Astrocyte (in vitro differentiated cells and primary cell): ENCODE measurements at places on chromosomes 1 and 21. TPM values are rescaled to one million over a fixed set of nuclear protein-coding genes. Genes with fewer than 3 reads are reported as not detected.

Gene SERINC2
- 29.4 and 30.4 TPM in 2 replicates for total RNA-seq

DNA sequence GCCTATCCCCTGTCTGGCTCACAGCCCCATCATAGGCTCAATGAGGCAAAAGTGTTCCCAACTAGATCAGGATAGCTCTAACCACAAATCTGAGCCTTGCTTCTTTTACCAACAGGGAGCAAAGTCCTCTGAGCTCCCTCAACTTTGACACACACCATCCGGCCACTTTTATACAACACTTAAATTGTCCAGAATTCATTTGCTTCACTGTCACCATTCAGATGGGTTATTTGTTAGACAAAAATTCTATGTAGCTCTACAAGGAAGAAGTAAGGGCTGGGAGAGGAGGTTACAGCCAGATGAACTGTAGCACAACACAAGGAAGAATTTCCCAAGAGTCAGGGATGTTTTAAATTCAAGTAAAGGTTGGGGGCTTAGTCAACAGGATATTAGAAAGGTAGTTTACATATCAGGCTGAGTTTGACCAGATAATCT lies 50.8 kb downstream of the TGFBR3 start:
- no peak overlapping the region for H3K4me3 ChIP-seq
- H3K27me3 ChIP-seq = no peaks in the 10 kb centered on the region
- no peak for DNase-seq

- H3K27me3 ChIP-seq = peaks cover 16% of the 10 kb centered on the region
- DNase-seq = no peak
- H3K4me1 ChIP-seq = no peaks in the 10 kb centered on the region
- no peak overlapping the region for H3K27ac ChIP-seq
- H3K36me3 ChIP-seq = no peaks in the 10 kb centered on the region
Observed at GRCh38 chr1:38508232-38508631, 351.3 kb downstream of the RRAGC start.

Gene HNRNPCL4
- not detected in 2 replicates for total RNA-seq

GRCh38 chr1:53305650-53306049 lies 22.2 kb downstream of the LRP8 start:
- H3K27me3 ChIP-seq = no peaks in the 10 kb centered on the region
- no peak overlapping the region for H3K27ac ChIP-seq
- DNase-seq = no peak
- H3K4me1 ChIP-seq = peaks cover 9% of the 10 kb centered on the region

- no peaks in the 10 kb centered on the region for H3K27me3 ChIP-seq
- H3K4me1 ChIP-seq = no peaks in the 10 kb centered on the region
- no peak overlapping the region for H3K4me3 ChIP-seq
Observed at GRCh38 chr1:186559601-186560116, 98.7 kb upstream of the PDC start.

Gene PTGER3
- 0.64 and 1.1 TPM in 2 replicates for total RNA-seq

DNA sequence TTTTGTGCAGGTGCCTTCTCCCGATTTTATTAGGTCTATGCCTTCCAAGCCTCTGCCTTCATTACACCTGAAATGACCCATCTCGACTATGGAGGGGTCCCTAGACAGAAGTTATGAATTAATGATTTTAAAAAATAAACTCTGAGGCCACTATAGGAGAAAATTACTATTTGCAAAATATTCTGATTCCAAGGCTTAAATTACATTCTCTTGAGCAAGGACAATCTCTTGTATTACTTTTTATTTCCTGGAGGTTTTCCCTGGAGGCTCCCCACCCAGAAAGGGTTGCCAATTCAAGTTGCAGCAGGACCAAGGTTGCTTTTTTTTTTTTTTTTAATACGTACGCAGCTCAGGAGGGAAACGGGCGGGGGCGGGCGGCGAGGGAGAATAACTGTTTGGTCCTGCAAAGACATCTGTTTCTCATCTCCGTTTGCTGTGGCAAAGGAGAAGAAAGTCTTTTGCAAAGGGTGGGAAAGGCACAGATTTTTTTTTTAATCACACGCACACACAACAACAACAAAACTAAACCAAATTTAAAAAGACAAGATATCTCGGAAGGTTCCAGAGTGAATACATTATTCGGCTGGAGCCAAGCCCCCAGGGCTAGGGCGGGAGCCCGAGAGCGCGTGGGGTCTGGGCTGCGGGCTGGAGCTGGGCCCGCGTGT lies 618 bp upstream of the SERTAD4 start:
- no peak overlapping the region for H3K27ac ChIP-seq
- peaks cover 21% of the 10 kb centered on the region for H3K4me1 ChIP-seq
- DNase-seq = peak; percentile 35
- H3K27me3 ChIP-seq = no peaks in the 10 kb centered on the region

GRCh38 chr1:37124501-37124900 lies 90.2 kb upstream of the GRIK3 start:
- H3K4me1 ChIP-seq = no peaks in the 10 kb centered on the region
- H3K27me3 ChIP-seq = no peaks in the 10 kb centered on the region
- H3K4me3 ChIP-seq = no peak overlapping the region
- no peak for DNase-seq

Gene CEP85
- total RNA-seq = 10.2 and 10.5 TPM in 2 replicates

Gene LRRN2
- total RNA-seq = 4.9 and 5.9 TPM in 2 replicates

DNA sequence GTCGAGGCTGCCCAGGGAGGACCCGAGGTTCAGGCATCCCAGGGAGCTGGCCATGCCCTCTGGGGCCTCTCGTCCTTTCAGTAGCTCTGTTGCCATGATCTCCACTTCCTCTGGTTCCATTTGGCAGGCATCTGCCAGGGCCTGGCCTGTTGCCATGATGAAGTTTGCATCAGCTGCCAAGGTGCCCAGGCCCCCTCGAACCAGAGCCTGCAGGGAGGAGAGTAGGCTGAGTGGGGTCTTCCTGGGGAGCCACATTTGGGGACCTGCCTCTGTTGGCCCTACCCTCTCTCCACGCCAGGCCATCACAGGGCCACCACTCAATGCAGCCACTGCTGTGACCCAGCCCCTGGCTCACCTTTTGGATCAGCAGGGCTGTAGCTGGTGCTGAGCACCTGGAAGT lies 16.4 kb upstream of the KIF21B start:
- H3K4me1 ChIP-seq = no peaks in the 10 kb centered on the region
- no peak overlapping the region for H3K4me3 ChIP-seq
- H3K36me3 ChIP-seq = no peaks in the 10 kb centered on the region
- DNase-seq = no peak
- H3K27ac ChIP-seq = no peak overlapping the region

Gene SETD4
- total RNA-seq = 14.8 and 16.0 TPM in 2 replicates

GRCh38 chr1:100461222-100461621 lies 76.7 kb upstream of the GPR88 start:
- H3K4me1 ChIP-seq = no peaks in the 10 kb centered on the region
- H3K27ac ChIP-seq = no peak overlapping the region
- H3K27me3 ChIP-seq = no peaks in the 10 kb centered on the region
- H3K4me3 ChIP-seq = no peak overlapping the region
- no peaks in the 10 kb centered on the region for H3K36me3 ChIP-seq

DNA sequence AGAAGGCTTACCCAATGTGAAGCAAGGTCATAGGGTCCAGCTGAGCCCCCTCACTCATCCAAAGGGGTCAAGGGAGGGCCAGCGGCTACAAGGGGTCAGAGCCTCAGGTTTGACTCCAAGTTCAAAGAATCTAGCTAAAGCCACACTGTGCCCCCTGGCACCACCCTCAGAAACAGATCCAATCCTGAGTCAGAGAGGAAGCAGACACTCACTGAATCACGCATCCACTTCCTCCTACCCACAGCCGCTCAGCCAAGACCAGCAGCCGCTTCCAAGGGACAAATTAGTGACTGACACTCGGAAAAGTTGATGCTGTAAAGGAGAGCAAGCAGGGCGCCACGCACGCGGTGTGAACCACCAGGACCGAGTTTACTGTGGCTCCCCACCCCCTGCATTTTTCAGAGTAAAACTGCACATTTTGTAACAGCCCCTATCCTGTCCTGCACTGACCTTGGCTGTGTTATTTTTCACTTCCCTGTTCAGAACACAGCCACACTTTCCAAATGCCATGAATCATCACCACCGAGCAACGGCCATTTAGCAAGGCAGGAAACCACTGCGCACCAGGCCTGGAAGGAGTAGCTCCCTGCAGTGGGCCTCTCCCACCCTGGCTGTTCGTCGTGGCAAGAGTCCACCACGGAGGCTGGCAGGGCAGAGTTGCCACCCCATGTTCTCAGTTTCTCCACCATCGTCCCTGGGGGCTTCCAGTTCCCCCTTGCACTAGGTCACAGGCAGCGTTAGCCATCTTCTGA lies 147.8 kb downstream of the TOMM20 start:
- peak overlapping the region; percentile 9 for H3K4me3 ChIP-seq
- peak; percentile 98 for DNase-seq
- H3K36me3 ChIP-seq = no peaks in the 10 kb centered on the region

DNA sequence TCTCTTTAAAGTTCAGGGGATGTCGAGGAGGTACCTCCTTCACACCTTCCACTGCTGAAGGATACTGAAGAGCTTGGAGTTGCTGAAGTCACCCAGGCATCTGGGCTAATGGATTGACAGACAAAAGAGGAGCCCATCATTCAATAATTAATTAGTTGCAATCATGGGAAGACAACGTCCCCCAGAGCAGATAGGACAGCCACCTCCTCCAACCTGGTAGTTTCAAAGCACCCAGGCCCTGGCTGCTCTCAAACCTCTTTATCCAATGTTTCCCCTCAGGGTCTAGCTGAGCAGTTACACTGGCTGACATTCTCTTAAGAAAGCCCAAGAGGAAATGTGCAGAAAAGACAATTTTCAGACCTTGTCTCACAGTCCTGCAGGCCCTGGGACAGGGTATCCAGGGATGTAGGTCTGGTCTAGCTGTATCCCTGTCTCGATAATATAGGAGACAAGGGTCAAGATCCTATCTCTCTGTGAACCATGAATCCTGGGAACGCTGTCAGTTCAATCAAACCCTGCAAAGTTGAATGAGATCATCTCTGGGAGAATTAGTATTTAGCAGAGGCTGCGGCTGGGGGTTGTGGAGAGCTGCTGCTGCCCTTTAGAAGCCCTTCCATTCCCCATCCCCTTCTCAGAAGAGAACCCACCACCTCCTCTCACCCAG lies 1.1 kb downstream of the TSPAN2 start:
- H3K27ac ChIP-seq = no peak overlapping the region
- H3K4me3 ChIP-seq = peak overlapping the region; percentile 68
- no peaks in the 10 kb centered on the region for H3K36me3 ChIP-seq
- H3K4me1 ChIP-seq = peaks cover 14% of the 10 kb centered on the region
- H3K27me3 ChIP-seq = peaks cover 3% of the 10 kb centered on the region
- DNase-seq = no peak

DNA sequence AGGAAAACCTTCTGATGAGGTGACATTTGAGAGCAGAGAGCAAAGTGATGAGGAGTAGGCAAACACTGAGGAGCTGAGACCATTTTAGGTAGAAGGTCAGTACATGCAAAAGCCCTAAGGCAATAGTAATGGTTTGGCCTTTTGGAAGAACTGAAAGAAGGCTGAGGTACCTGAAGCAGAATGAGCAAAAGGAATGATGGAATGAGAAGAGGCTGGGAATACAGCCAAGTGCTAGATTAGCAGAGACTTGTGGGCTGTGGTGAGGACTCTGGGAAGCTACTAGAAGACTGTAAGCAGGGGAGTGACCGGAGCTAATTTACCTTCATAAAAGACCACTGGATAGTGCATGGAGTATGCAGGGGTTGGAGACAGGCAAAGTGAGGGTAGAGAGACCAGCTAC lies 77.9 kb downstream of the GFI1 start:
- H3K4me3 ChIP-seq = no peak overlapping the region
- H3K27ac ChIP-seq = no peak overlapping the region
- H3K36me3 ChIP-seq = no peaks in the 10 kb centered on the region
- peak; percentile 83 for DNase-seq
- no peaks in the 10 kb centered on the region for H3K27me3 ChIP-seq

- no peaks in the 10 kb centered on the region for H3K36me3 ChIP-seq
- no peak overlapping the region for H3K4me3 ChIP-seq
- H3K4me1 ChIP-seq = peaks cover 6% of the 10 kb centered on the region
- H3K27me3 ChIP-seq = peaks cover 16% of the 10 kb centered on the region
Observed at GRCh38 chr1:110481968-110482623, 31.1 kb downstream of the PROK1 start.

DNA sequence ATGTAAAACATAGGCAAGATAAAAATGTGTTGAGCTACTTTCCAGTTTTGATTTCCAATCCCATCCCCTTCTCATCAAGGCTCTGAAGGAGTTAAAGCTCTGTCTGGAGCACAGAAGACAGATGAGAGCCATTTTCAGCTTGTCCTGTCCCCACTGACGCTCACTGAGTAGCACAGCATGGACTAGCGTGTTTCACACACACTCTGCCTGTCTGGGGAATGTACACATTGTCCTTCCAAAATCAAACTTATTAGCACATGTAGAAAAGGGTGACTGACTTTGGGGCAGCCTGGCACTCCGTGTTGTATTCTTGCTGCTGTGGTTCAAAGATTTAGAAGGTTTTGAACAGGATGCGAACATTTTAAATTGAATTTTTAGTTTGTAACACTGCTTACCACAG lies 139.2 kb downstream of the NEK7 start:
- no peak overlapping the region for H3K4me3 ChIP-seq
- peaks cover 39% of the 10 kb centered on the region for H3K36me3 ChIP-seq
- DNase-seq = no peak
- H3K27me3 ChIP-seq = no peaks in the 10 kb centered on the region
- H3K4me1 ChIP-seq = no peaks in the 10 kb centered on the region
- H3K27ac ChIP-seq = no peak overlapping the region

- H3K27me3 ChIP-seq = no peaks in the 10 kb centered on the region
- H3K4me3 ChIP-seq = peak overlapping the region; percentile 94
- no peak for DNase-seq
- peaks cover 7% of the 10 kb centered on the region for H3K36me3 ChIP-seq
- peak overlapping the region; percentile 81 for H3K27ac ChIP-seq
- H3K4me1 ChIP-seq = peaks cover 8% of the 10 kb centered on the region
Observed at GRCh38 chr1:155309423-155310021, 856 bp downstream of the FDPS start.

- no peak for DNase-seq
- peaks cover 22% of the 10 kb centered on the region for H3K4me1 ChIP-seq
- no peaks in the 10 kb centered on the region for H3K36me3 ChIP-seq
- no peak overlapping the region for H3K27ac ChIP-seq
- H3K27me3 ChIP-seq = no peaks in the 10 kb centered on the region
- H3K4me3 ChIP-seq = no peak overlapping the region
Observed at GRCh38 chr1:101363891-101364318, 127.1 kb downstream of the S1PR1 start.

- H3K4me3 ChIP-seq = no peak overlapping the region
- peaks cover 29% of the 10 kb centered on the region for H3K4me1 ChIP-seq
- no peak overlapping the region for H3K27ac ChIP-seq
- peaks cover 29% of the 10 kb centered on the region for H3K36me3 ChIP-seq
- no peaks in the 10 kb centered on the region for H3K27me3 ChIP-seq
Observed at GRCh38 chr1:36304521-36304920, 1.6 kb upstream of the SH3D21 start.

DNA sequence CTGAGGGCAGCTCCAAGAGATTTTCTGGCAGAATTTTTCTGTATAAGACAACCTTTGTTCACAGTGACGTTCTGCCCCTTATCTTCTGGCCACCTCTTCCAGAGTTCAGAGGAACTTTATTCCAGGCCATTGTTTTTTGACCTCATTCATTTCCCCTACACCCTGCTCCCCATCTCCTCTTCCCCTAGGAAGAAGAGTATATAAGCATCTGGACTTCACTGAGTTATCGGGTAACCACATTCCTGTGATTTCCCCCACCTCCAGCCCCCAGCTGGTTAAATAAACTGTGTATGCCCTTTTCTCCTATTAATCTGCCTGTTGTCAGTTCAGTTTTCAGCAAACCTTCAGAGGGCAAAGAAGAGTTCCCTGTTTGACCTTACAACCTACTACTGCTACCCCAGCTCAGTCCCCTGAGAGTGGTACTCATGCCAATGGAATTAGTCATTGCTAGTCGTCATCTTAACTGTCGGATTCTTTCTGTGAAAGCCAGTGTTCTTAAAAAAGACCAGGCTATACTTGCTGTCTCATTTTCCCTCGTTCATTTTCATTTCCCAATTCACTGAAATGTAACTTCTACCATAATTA lies 14.3 kb upstream of the ALG14 start:
- peaks cover 9% of the 10 kb centered on the region for H3K4me1 ChIP-seq
- peak; percentile 88 for DNase-seq
- H3K36me3 ChIP-seq = no peaks in the 10 kb centered on the region
- H3K27ac ChIP-seq = peak overlapping the region; percentile 56

Gene RAP1A
- total RNA-seq = 63.9 and 66.6 TPM in 2 replicates
